Hematopoietic multipotent progenitor cell treated with erythropoietin and hydrocortisone succinate and interleukin-3 and kit ligand, for 4 days (in vitro differentiated cells): ENCODE measurements at places on chromosomes 12 and 14.

DNA sequence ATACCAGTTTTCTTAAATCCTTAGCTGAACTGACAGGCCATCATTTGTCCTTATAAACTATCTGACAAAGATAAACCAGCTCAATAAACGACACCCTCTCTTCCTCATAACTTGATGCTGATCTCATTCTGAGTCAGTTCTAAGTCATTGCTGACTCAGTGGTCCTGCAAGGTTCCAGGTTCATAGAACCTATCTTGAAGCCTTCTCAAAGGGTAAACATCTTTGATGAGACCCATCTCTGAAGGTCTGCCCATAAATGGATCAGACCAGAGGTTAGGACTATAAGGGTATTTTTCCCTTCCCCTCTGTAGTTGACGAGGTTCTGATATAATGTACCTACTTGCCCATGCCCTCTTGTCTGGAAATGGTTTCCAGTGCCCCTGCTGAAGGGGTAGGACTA lies 11.9 kb downstream of the NAA25 start:
- DNase-seq: no peak

GRCh38 chr12:31300341-31300740 lies 25.6 kb downstream of the SINHCAF start:
- DNase-seq: peak; percentile 35

DNA sequence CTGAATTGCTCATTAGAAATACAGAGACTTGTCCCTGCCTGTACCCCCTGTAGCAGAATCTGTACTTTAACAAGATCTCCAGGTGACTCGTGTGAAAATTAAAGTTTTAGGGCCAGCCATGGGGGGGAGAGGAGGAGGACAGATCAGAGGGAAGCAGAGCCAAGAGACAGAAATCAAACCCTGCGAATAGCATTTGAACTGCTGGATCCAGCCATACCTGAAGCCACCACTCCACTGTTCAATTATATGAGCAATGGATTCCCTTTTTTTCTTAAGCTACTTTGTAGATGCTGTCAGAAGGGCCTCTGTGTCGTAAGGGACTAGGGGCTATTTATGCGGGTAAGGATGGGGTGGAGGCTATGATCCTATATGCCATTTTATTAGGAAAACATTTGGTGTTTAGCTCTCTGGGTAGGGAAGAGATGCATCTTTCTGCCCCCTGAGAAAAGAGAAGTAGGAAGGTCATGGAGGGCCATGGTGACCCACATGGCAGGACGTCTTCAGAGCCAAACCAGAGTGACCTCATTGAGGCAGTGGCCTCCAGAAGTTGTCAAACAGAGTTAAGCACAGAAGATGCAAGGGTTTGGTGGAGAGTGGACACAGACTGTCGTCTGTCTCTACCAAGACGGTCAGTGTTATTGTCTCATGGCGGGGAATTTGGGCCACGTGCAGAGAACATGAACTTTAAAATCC lies 203.9 kb downstream of the PHETA1 start:
- no peak for DNase-seq

- no peak for DNase-seq
Measured at GRCh38 chr12:93466625-93467350, 526 bp upstream of the MRPL42 start.

GRCh38 chr12:53298164-53298563 lies 1.3 kb upstream of the MYG1 start:
- peak; percentile 43 for DNase-seq

- DNase-seq: no peak
Measured at GRCh38 chr14:21163871-21164291, 8.0 kb upstream of the OR5AU1 start.

DNA sequence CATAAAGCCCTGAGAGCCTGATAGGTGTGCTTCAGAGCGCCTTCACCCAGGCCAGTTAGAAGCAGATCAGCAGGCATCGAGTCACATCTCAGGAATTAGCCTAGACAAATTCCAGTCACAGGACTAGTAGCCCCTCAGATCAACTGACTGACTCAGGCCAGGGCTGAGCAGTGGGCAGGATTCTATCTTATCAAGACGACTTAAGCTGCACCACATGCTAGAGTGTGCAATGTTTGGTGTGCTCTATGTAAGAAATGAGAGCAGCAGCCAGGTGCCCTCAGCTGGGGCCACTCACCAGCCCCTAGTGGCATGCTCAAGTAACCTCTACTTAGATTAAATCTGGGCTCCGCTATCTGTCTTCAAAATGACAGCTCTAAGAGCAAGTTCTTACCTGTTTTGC lies 19.7 kb upstream of the NGB start:
- DNase-seq: peak; percentile 35

DNA sequence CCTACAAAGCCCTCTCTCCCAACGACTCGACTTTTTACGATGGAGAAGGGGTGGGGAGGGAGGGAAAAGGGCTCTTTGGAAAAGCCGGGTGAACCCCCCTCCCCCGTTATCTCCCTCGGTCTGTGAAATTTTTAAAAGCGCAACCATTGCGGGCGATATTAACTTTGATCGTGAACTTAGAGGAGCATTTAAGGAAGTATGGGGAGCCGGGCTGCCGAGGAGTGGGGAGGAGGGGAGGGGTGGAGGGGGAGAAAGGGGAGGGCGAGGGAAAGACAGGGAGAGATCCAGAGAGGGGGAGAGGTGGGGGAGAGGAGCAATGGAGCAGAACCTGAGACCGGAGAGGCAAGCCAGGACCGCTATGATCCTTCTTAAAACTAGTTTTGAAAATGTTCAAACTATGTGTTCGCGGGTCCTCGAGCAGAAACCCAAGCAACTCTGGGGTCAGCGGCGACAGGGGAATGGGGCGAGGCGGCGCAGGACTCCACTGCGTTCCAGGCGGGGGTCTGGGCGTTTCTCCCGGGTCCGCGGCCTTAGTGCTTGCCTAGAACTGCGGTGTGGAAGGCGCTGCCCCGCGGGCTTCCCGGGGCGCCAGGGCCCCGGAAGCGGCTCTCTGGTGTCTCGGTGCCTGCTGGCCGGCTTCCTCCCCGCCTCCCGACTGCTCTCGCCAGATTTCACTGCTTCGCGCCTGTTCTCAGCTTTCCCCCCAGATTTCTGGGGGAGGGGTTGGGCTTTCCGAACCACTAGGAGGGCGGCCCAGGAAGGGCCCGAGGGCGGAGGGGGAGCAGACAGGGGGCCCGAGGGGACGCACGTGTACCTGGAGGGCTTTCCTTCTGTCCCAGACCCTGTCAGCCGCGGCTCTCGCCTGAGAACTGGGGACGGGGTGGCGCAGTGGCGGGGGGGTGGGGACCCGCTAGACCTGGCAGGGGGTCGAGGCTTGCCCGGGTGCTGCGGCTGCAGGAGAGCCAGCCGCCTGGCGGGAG lies at the start of gene HOTAIR:
Gene HOTAIR, minus strand, starts transcription at position 871 of the 980 bp plus-strand sequence.
- DNase-seq: no peak

- DNase-seq: no peak
Measured at GRCh38 chr12:4807116-4807783, 87.0 kb downstream of the GALNT8 start.

DNA sequence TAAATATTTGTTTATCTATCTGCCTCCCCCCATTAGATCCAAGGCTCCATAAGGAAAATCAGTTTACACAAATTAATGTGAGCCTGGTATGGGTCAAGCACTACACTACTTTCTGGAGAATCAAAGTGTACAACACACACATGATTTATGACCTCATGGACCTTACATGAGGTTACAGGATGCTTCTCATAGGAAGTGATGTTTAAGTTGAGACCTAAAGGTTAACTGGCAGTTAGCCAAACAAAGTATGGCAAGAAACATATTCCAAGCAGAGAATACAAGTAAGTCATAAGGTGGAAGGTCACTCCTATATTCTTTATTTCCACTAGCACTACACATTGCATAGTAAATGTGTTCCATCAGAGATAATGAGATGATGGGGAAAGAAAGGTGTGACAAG lies 39.2 kb downstream of the OSBPL8 start:
- no peak for DNase-seq

- DNase-seq: no peak
Measured at GRCh38 chr14:25140411-25140810, 90.5 kb upstream of the STXBP6 start.

- DNase-seq: peak; percentile 45
Measured at GRCh38 chr12:123973552-123974341, 732 bp downstream of the ZNF664 start.

GRCh38 chr12:3744229-3744901 lies 8.5 kb downstream of the CRACR2A start:
- DNase-seq: peak; percentile 38

GRCh38 chr12:71892059-71892458 lies 46.6 kb upstream of the TPH2 start:
- no peak for DNase-seq

DNA sequence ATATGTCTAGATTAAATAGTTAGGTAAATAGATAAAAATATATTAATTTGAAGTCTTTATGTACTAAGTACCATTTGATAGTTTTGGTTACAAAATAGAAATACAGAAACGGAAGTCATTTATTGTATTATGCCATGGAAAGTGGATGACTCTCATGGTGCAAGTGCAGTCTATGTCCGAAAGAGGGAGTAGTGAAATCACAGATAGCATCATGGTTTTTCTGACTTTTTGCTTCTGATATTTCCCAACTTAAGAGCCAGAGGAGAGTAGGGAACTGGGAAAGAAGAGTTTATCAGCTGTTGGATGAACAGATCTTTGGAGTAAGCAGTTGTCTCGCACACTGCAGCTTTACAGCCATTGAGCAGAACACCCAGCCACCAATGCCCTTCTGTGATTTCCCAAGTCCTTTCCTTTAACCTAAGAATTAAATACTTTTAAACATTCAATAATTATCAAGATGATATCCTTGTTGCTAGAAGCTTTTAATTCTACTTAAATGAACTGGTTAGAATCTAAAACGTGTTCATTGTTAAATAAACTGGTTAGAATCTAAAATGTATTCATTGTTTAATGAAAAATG lies 18.4 kb upstream of the SRGAP1 start:
- peak; percentile 68 for DNase-seq

GRCh38 chr12:107318806-107319532 lies 225.6 kb upstream of the CRY1 start:
- peak; percentile 61 for DNase-seq

DNA sequence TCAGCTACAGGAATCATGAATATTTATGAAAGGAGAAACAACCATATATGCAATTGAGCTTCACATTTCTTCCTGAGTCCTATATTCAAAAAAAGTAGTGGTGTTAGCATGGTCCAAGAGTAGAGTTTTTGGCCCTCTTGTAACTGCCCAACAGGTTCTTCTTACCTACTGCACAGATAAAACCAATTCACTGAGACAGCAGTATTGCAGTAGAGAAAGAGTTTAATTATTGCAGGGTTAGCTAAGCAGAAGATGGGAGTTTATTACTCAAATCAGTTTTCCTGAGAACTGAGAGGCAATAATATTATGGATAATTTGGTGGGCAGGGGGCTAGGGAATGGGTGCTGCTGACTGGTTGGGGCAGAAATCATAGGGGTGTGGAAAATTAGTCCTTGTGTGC lies 6.5 kb upstream of the CIPC start:
- no peak for DNase-seq

DNA sequence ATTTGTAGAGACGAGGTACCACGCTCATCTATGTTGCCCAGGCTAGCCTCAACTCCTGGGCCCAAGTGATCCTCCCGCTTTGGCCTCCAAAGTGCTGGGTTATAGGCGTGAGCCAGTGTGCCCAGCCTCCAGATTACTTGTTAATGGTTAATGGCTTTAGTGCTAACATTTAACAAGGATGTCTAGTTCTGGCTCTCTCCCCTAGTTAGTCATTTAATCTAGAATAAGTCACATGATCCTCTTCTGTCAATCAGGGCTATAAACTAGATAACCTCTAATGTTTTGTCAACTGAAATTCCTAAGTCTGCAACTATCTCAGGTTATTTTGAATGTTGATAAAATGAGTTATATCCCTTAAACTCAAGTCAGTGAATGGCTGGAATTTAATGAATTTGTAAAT lies 15.7 kb downstream of the ACTR6 start:
- DNase-seq: no peak

- DNase-seq: no peak
Measured at GRCh38 chr14:88841741-88842140, 17.3 kb downstream of the TTC8 start.

DNA sequence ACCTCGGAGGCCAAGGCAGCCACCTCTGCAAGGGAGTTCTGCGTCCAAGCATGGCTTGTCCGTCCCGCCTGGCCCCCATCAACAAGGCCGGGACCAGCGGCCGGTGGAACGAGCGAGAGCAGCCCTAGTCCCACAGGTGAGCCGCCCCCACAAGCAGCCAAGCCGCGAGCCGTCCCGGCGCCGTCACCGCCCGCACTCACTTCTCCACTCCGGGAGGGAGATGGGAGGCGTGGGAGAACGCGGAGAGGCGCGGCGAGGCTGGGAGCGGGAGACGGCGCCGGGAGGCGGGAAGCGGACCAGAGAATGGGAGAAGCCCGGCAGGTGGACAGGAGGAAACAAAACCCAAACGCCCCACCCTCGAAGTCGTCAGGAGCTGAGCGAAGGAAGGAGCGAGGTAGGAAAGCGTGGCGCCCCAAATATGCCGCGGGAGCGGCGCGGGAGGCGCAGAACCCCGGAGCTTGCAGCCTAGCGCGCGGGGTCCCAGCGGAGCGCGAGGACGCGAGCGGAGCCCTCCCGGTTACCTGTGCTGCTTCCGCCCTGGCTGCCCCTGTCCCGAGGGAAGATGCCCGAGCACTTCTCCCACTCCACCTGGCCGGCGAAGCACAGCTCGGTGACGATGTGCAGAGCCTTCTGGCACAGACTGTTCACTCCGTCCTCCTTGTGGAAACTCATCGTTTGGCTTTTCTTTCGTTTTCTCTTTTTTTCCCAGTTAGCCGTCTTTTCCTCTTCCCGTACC lies 600 bp downstream of the SYT10 start:
- peak; percentile 1 for DNase-seq

DNA sequence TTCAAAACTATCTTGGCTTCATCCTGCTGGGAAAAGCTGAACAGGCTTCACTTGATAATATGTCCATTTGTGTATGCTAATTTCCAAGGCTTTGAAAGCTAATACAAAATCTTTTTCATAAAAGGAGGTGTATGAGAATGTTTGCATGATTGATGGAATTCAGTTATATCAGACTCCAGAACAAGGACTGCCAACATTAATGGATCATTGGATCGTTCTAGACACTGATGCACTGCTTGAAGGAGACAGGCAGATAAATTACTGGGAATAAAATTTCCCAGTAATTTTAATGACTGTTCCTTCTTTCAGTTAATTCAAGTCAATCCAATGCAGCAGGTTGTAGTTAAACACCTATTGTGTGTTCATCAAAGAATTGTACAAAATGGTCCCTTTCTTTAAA lies 466 bp downstream of the GPRC5D start:
- DNase-seq: no peak

DNA sequence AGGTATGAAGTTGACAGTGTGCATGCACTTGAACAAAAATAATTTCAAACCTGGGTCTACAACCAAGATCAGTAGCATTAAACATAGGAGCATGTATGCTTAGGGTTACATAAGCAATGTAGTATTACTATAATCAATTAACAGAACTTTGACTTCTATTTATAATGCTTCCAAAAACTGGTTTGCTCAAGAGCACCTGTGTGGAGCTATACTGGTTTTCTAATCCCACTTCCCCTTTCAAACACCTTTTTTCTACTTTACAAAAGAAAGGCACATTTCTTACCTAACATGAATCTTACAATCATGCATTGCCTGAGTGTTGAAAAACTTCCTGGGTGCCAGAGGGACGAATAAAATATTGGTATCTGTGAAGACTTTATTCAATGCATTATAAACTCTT lies 72.7 kb downstream of the EFCAB11 start:
- no peak for DNase-seq

- no peak for DNase-seq
Measured at GRCh38 chr12:129558036-129558435, 345.8 kb downstream of the TMEM132D start.
